ENCODE measurements at places on chromosomes 2 and 18. TPM values are rescaled to one million over a fixed set of nuclear protein-coding genes. Genes with fewer than 3 reads are reported as not detected.

- H3K36me3 ChIP-seq: peaks cover 4% of the 10 kb centered on the region
- H3K27me3 ChIP-seq: no peaks in the 10 kb centered on the region
- no peak overlapping the region for H3K4me3 ChIP-seq
- peaks cover 51% of the 10 kb centered on the region for H3K4me1 ChIP-seq
- DNase-seq: no peak
Measured at GRCh38 chr2:74041182-74041581, 56.5 kb downstream of the TET3 start.

DNA sequence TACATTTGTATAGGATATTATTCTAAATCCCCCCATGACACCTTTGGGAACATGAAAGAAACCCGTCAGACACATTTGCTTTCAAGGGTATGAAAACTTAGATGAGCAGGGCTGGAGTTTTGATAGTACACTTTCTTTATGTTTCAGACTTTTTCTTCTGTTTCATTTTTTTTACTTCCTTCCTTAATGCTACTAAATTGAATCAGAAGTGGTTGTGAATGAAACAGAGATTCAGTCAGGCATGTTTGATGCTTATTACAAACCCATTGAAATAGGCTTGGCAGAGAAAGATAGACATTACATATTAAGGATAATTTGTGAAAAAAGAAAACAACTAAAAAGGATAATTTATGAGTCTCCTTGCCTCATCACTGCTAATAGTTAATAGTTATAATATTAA is 26.8 kb downstream of the SLC30A6 start:
- no peaks in the 10 kb centered on the region for H3K4me1 ChIP-seq
- peaks cover 6% of the 10 kb centered on the region for H3K36me3 ChIP-seq
- no peak overlapping the region for H3K4me3 ChIP-seq
- H3K27ac ChIP-seq: no peak overlapping the region
- no peaks in the 10 kb centered on the region for H3K27me3 ChIP-seq
- no peak for DNase-seq

Gene EGR4
- total RNA-seq: not detected

Gene TMEM37
- 0.77 TPM for total RNA-seq

Gene DSC1
- not detected for total RNA-seq

DNA sequence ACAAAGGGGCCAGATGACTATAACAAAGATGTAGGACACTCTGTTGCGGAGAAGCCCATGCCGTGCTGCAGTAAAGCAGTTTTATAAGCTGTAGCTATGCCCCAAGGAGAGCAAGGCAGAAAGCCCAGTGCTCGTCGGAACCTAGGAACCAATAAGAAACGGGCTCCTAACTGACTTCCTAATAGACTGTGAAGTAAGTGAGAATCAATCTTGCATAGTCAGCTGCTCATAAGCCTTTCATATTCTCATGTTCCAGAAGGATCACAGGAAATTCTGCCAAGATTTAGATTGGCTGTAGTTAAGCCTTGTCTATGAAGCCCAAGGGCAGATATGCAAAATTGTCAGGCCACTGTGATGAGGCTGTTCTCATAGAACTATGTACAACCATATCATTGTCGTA is 98.4 kb downstream of the RTTN start:
- H3K36me3 ChIP-seq: peaks cover 18% of the 10 kb centered on the region
- no peak for DNase-seq
- no peak overlapping the region for H3K27ac ChIP-seq
- H3K4me3 ChIP-seq: no peak overlapping the region
- no peaks in the 10 kb centered on the region for H3K27me3 ChIP-seq

Gene CFC1
- not detected for total RNA-seq

All from chondrocyte (in vitro differentiated cells).